ENCODE measurements at places on chromosomes 5 and 9.
A peak's percentile ranks its signal among the peaks of the same experiment; 100 is the strongest.

GRCh38 chr5:80406980-80407734, 707 bp upstream of the ZFYVE16 start:
- DNase-seq, result peak; percentile 8

- no peak for DNase-seq
Observed at GRCh38 chr9:115229496-115229895, 111.5 kb upstream of the TNC start.

GRCh38 chr9:126702151-126703001, 88.6 kb downstream of the LMX1B start:
- DNase-seq, result peak; percentile 44

- peak; percentile 33 for DNase-seq
Observed at GRCh38 chr9:83154821-83155220, 91.9 kb upstream of the RASEF start.

DNA sequence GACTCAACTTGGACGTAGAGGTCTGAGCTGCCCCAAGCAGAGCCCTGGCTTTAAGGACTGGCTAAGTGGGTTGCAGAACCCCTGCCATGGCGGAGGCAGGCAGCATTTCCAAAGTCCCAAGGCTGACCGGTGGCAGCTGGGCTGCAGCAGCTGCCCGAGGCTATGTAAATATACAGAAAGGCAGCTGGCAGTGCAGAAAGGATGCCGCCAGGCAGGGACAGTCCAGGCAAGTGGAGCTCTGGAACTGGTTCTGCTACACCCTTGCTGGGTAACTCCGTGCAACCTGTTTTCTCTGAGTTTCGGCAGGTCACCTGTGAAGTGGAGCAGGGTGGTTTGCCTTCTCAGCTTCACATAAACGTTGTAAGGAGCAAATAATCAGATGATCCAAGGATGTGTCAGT, 46.0 kb downstream of the SHB start:
- no peak for DNase-seq

All from activated CD4-positive, alpha-beta T cell treated with anti-CD3 and anti-CD28 coated beads, Interleukin-10, Interleukin-2, amounts not matched to agents 100 ng/mL and 50 ng/mL, durations not matched to agents 16 hours and 8 hours (primary cell).